ENCODE measurements at places on chromosomes 3 and 15.

- no peak for DNase-seq
These were observed 73.9 kb upstream of the KCNH8 start for GRCh38 chr3:19074257-19074900.

DNA sequence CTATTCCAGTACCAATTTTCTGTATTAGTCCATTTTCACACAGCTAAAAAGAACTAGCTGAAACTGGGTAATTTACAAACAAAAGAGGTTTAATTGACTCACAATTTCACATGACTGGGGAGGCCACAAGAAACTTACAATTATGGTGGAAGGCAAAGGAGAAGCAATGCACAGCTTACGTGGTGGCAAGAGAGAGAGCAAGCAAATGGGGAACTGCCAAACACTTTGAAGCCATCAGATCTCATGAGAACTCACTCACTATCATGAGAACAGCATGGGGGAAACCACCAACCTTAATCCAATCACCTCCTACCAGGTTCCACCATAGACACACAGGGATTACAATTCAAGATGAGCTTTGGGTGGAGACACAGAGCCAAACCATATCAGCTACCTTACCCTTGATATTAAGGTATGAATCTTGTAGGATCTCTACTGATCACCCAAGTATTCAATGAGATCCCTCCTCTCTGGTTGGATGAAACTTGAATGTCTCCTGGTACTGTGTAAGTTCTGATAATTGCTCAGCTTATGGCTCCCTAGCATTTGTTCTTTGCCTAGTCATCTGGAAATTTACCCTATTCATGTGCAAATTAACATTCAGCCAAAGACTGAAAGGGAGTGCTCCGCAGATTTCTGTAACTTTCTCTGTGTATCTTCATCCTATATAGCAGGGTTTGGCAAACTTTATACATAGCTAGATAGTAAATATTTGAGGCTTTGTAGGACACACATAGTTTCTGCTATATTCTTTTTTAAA, 38.9 kb downstream of the MYL3 start:
- no peak for DNase-seq

DNA sequence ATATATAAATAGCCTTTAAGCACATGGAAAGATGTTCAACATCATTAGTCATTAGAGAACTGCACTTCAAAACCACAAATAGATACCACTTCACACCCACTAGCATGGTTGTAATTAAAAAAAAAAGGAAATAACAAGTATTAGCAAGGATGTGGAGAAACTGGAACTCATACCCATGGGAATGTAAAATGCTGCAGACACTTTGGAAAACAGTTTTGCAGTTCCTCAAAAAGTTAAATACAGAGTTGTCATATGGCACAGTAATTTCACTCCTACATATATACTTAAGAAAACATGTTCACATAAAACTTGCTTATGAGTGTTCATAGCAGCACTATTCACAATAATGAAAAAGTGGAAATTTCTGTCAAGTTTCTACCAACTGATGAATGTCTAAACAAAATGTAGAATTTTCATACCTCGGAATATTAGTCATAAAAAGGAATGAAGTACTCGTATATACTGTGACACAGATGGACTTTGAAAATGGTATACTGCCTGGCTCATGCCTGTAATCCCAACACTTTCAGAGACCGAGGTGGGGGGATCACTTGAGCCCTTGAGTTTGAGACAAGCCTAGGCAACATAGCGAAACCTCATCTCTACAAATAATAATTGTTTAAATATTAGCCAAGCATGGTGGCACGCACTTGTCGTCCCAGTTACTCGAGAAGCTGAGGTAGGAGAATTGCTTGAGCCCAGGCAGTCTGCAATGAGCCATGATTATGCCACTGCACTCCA, 28.1 kb downstream of the BCL2A1 start:
- no peak for DNase-seq

- no peak for DNase-seq
These were observed 28.0 kb downstream of the FAM3D start for GRCh38 chr3:58638591-58638990.

- DNase-seq = no peak
These were observed 324.4 kb upstream of the CFAP20DC start for GRCh38 chr3:59374091-59374817.

- DNase-seq = peak; percentile 62
These were observed 89.0 kb downstream of the IQSEC1 start for GRCh38 chr3:12984023-12984823.

DNA sequence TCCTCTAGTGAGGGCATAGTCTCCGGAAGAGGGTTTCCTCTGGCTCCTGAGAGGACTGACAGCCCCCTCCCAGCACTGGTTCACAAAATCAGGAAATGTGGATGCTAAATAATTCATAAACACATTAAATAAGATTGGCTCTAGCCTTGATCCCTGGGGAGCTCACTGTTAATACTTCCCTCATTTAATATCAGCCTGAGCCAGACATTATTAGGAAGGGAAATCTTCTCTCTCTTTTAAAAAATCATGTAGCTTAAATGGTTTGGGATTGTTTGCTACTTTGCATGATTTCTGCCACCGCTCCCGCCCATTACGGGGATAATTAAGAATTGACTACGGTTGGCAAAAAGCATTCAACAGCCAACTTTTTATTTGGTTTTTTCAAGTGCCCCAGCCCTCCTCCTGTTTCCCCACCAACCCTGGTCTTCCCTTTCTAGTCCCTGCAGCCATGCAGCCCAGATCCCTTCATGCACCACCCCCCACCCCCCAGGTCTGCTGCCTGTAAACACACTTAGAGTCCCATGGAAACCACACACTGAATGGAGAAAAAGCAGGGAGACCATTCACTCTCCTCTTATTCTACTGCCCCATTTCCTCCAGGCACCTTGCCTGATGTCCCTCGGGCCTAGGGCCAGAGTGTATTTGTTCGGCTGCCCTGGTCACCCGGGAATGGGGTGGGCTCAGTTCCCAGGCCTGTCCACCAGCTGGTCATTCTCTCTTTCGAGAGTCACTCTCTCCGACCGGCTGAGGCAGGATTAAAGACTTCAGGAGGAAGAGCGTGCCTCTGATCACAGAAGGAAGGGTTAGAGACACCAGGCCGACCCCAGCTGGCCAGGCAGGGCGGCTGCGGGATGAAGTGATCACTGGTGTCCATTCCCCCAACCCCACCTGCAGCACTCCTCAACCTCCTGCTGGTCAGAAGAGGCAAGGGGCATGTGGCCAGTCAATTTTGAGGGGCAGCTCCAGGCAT, 45.1 kb downstream of the SEMA5B start:
- DNase-seq = no peak

- no peak for DNase-seq
These were observed 177.3 kb downstream of the GAP43 start for GRCh38 chr3:115800489-115801075.

DNA sequence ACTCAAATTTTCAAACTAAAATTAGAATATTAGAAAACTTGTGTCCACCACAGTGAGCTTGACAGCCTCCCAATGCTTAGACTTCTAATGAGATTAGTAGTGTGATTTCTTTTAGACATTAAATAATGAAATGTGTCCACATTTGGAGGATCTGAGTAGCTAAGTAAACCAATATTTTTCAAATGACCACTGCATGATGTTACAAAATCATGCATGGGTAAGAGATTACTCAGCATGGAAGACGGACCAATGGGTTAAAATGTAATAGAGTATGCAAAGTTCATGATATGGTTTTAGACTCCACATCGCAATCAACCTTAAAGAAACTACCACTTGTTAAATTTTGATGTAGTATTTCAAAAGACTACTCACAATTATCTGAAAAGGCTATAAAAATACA, 130.6 kb downstream of the IMPG2 start:
- DNase-seq = no peak

DNA sequence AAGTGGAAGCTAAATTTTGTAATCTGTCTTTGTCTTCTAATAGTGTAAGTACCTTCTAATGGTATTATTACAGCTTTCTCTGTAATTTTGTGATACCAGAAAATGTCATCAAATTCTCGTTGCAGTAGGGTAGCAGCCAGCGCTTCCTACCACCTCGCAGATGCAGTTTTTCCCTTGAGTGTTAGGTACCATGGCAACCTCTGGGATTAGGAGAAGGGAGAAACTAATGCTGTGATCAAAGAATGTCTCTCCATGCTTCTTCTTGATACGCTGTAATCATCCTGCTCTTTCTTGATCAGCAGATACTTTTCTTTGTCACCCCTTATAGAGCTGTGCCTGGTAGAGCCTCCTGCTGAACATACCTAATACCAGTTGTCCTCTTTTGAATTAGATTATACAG, 27.7 kb downstream of the SRP14 start:
- DNase-seq = no peak

GRCh38 chr3:11029948-11030347, 37.4 kb downstream of the SLC6A1 start:
- DNase-seq = no peak

DNA sequence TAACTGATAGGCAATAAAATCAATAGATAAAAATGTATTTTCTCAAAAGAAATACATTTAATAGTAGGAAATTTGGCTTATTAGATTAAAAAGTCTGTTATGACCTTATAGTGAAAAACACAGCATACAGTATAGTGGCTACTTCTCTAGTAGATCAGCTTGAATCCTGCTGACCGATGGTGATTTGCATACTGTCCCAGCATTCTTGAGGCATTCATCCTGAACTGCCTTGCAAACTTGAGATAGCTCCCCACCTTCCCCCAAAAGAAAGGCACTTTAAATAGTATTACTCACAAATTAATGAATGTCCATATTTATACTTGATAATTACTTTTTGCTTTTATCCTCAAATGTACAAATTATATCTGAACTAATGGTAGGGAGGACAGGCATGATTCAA, 6.7 kb downstream of the CHMP2B start:
- DNase-seq = no peak

GRCh38 chr3:105427332-105427731, 60.6 kb downstream of the ALCAM start:
- no peak for DNase-seq

GRCh38 chr3:195442573-195443390, at the start of gene ACAP2:
ACAP2 (minus strand) TSS chr3:195443020; CDS start chr3:195442847, 173 bp downstream.
- peak; percentile 100 for DNase-seq

DNA sequence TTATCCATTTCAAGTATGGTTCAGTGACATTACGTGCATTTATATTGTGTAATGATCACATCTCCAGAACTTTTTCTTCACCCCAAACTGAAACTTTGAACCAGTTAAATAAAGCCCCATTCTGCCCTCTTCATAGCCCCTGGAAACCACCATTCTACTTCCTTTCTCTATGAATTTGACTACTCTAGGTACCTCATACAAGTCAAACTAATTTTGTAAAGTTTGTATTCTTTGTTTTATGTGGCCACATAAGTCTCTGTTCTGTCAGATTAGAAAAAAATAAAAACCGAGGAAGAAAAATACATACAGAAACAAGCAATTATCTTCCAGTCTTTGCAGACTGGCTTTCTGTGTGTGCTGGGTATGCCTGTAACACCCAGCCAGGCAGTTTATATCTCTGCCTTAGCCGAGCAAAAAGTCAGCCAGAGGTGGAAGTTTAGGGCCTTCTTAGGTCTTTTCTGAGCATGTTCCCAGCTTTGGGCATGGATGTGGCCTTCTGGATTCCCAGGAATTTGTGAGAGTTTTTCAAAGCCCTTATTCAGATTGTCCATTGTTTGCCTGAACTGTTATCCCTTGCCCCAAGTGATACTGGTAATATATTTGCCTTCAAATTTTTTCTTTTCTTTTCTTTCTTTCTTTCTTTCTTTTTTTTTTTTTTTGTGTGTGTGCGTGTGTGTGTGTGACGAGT, 6.0 kb upstream of the GRAMD1C start:
- DNase-seq = no peak
